ENCODE measurements at places on chromosomes 7 and 10. TPM values are rescaled to one million over a fixed set of nuclear protein-coding genes. Genes with fewer than 3 reads are reported as not detected.

NOC3L gene
- total RNA-seq = 23.0 TPM

PNLIPRP2 gene
- total RNA-seq = not detected

INSYN2A gene
- total RNA-seq = under 0.01 TPM

GBX1 gene
- not detected for total RNA-seq

PAPOLB gene
- under 0.01 TPM for total RNA-seq

RBP3 gene
- under 0.01 TPM for total RNA-seq

FAS gene
- total RNA-seq = 40.6 TPM

AKR1C8 gene
- total RNA-seq = not detected

Measured in myometrial cell (primary cell).